Activated T-cell treated with anti-CD3 and anti-CD28 coated beads for 1 hour (primary cell): ENCODE measurements at places on chromosomes 12 and 14.

GRCh38 chr12:5856692-5857091, 88.4 kb downstream of the ANO2 start:
- no peak for DNase-seq

DNA sequence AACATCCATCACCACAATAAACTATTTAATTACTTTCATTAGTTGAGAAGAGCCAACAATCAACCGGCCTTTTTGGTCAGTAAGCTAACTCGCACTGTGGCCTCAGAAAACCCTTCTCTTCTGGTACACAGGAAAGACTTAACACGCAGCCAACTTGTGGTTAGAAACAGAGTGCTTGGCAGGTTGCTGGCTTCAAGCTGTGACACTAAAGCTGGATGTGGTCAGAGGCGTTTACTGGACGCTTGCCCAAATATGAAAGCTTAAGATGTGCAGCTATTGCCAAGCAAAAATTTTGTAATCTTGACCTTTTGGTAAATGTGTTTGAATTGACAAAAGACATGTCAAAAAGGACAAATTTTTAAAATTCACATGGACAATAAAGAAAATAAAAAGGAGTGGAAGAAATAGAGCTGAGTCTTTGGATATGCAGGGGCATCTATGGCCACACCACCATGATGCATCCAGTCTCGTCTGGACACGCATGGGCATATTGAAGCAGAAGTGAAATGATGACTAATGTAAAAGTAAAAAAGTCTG, 2.6 kb upstream of the KLRK1 start:
- DNase-seq: no peak

DNA sequence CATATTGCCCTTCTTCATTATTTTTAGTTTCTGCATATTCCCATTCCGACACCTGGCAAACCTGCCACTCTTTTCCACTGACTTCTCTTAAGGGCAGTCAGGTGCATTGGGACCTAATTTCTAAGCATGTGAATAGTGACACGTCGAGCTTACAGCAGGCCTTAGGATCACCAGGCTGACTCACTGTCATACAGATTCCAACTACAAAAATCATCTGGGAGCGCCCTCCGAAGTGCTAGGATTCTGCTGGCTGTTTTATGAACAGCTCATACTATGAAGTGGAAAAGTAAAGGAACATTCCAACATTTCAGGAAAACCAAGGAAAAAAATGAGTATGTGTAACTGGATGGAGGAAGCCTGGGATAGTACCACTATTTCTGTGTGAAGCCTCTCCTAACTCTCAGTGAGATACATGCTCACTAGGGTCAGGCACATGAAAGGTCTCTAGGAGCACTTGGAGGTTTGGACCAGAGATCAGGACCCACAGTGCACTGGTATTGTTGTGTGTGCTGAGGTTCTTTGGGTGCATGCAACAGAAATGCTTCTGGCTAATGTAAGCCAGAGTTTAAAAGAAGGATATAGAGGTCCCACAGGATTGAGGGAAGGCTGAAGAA, 257.4 kb downstream of the ZFP36L1 start:
- no peak for DNase-seq

DNA sequence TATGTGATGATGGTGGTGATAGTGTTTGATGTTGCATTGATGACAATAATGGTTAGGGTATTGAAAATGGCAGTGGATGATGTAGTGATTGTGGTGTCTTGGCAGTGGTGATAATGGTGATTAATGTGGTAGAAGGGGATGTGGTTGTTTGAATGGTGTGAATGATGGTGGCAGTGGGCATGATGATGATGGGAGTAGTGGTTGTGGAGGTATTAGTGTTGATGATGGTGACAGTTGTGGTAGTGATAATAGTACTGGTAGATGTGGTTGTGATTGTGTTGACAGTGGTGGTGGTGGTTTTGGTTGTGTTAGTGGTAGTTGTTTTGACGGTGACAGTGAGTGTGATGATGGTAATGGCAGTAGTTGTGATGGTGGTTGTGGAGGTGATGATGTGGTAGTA, 1049.0 kb downstream of the VRK1 start:
- no peak for DNase-seq

GRCh38 chr12:916240-916639, 33.3 kb downstream of the RAD52 start:
- no peak for DNase-seq

GRCh38 chr12:130608831-130609230, 107.3 kb downstream of the RIMBP2 start:
- no peak for DNase-seq

DNA sequence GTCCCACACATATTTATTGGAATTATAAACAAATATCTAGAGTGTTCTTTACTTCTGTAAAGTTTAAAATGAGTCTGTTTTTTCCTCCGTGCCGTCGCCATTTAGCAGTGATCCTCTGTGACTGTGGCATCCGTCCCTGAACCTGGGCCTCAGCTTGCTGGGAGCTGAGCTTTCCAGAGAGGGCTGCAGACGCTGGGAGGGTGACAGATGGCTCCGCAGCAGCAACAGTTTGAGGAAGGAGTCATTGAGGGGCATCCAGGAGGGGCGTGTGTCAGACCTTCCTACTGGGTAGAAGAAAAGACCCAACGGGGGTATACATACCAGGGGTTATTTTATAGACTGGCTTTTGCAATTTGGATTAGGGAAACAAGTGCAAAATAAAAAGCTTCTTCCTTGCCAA, 47.9 kb downstream of the NEUROD4 start:
- DNase-seq: no peak

DNA sequence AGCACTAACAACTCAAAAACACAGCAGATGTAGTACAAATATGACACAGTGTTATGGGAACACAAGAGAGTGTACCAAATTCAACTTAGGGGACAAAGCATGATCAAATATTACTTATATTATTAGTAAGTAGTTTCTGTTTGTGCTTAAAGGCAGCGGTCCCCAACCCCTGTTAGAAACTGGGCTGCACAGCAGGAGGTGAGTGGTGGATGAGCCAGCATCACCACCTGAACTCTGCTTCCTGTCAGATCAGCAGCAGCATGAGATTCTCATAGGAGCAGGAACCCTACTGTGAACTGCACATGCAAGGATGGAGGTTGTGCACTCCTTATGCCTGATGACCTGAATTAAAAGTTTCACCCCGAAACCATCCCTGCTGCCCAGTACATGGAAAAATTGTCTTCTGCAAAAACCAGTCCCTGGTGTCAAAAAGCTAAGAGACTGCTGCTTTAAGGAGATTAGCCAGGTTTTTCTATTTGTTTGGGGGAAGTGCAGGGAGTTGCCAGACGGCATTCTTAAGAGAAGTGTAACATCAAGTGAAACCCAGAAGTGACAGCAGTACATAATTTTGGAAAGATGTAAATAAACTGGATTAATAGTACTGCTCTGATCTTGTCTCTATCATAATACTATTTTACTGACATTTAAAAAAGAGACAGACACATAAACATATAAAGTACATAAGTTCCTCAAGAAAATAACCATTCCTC, 26.7 kb downstream of the GTF2A1 start:
- no peak for DNase-seq

DNA sequence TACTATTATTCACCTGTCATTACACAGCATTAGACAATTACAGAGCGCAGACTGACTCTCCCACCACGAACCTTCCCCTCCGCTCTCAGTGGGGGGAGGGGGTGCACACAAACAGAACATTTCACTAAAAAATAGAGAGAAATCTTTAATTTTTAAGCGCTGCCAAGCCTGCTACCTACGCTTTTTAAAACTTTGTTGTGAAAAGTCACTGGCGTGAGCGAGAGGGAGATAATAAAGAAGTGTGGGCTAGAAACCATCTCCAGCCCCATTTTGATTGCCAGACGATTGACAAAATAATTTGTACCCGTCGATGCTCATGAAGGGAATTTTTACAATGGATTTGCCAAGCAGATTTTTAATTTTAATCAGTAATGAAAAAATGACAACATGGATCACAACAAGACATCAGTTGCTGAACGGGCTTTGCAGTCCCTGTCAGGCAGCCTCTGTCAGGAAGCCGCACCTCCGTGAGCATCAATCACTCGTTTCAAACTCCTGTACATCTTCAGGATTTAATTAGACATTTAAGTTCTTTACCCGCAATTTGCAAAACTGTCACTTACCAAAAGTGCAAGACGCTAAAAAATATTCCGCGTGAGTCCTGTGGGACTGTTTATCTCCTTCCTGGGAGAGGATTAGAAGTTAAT, 209.1 kb downstream of the BCL11B start:
- DNase-seq: no peak

GRCh38 chr14:69648480-69649451, 37.4 kb downstream of the SUSD6 start:
- no peak for DNase-seq

GRCh38 chr12:125999628-126000027, 934.4 kb downstream of the AACS start:
- no peak for DNase-seq

DNA sequence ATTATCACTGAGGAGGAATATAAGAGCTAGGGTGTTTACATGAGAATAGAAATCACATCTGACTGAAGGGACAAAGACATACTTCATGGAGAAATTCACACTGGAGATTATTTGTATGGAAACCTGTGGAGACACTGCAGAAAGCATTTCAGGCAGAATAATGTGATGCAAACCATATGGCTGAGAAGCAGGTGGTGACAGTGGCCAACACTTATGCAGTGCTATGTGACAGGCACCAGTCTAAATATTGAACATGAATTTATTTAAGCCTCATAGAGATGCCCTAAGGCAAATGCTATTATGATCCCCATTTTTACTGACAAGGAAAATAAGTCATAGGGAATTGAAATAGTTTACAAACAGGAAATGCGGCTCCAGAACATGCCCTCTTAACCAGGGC, 16.2 kb downstream of the ALG10B start:
- DNase-seq: no peak

- no peak for DNase-seq
These were observed 24.5 kb downstream of the JDP2 start for GRCh38 chr14:75452324-75452723.

DNA sequence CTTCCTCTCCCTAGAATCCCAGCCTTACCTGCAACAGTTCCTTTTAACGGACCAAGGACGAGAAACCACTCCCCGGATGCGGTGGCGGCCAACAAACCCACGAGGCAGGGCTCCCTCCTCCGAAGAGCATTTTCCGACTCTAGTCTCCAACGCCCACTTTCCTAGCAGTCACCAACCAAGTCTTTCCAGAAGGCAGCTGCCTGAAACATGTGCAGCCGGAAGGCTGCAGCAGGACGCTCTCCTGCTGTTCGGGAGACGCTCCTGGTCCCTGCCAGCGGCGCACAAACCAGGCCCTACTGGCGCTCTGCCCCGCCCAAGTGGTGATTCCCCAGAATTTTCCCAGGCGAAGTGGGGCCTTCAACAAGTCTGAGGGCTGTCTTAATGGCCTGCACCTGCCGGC, 21.1 kb upstream of the ADAM20 start:
- DNase-seq: no peak

DNA sequence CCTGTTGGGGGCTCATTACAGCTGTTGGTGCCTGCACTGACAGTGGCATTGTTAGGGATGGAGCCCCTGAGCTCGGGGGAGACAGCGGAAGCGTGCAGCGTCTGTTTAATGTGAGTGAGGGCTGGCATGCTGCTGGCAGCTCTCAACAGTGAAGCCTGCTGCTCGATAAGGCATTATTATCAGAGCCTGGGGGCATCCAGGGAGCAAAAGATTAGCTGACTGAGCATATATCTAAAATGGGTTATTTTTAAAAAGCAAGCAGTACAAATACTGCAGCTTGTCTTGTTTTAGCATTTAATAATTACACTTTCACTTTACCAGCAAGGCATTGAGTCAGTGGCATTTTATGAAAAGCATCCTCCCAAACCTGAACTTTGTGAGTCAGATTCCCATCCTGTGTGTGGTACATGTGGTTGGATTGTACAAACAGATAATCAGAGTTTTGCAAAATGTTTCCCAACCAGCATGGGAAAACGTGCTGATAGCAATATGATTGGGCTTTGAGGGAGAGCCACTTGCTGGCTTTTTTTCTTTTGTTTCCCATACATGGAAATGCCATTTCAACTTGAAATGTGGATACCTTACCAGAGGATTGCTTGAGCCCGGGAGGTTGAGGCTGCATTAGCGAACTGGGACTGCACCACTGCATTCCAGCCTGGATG, 150.8 kb downstream of the PRKCH start:
- no peak for DNase-seq

DNA sequence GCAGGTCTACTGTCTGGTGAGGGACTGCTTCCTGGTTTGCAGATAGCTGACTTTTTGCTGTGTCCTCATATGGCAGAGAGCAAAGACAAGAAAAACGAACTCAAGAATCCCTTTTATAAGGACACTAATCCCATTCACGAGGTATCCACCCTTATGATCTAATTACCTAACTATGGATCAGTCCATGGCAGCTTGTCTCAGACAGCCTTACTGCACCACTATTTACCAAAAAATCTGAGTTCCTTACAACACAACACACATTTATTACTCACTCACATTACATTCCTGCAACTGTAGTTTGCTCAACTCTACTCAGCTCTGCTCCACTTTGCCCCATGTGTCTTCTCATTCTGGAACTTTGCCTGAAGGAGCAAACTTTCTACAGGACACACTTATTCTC, 10.1 kb upstream of the SLC6A15 start:
- no peak for DNase-seq

DNA sequence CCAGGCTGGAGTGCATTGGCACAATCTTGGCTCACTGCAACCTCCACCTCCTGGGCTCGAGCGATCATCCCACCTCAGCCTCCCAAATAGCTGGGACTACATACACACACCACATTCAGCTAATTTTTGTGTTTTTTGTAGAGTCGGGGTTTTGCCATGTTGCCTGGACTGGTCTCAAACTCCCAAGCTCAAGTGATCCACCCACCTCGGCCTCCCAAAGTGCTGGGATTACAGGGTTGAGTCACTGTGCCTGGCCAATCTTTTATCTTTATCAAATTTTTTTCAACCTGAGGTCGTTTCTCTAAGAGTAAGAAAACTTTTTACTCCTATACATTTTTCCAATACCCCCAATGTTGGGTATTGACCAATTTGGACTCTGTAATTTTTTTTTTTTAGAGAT, 40.0 kb upstream of the NAP1L1 start:
- DNase-seq: no peak

GRCh38 chr12:116200812-116201211, 76.7 kb downstream of the MED13L start:
- no peak for DNase-seq

- DNase-seq: no peak
These were observed 55.1 kb downstream of the ERH start for GRCh38 chr14:69342928-69343525.

GRCh38 chr14:74645244-74645643, 33.2 kb upstream of the LTBP2 start:
- no peak for DNase-seq
